B cell (primary cell): ENCODE measurements at places on chromosomes 4 and X.

DNA sequence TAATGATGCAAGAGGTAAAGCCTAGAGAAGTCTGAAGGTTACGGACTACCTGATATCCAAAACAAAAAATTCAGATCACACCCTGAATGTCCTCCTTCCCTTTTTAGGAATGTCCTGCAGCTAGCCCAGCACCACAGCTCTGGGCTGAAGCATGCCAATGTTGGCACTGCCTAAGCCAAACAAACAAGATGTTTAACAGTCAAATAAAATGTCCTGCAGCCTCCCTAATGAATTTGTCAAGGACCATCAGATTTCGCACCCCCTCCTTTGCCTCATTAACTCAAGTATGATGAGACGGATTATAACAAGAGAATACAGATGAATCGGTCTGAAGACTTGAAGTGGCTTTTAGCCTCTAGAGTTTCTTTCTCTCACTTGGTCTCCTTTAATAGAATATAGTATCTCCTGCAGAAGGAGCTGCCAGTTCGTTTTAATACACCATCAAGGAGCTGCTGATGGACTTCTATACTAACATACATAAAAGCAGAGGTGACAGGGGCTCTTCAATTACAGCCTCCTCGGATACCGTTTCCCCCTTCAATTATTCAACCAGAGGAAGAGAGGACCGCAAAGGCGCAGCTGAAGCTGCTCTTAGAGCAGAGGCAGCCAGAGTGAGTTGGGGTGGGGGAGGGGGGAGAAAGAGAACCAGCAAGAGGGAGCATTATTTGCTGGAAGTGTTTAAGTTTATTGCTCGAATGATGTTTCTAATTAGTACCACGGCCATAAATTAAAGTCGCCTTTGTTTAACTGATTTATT, 3.0 kb upstream of the MAB21L2 start:
- no peaks in the 10 kb centered on the region for H3K4me1 ChIP-seq

DNA sequence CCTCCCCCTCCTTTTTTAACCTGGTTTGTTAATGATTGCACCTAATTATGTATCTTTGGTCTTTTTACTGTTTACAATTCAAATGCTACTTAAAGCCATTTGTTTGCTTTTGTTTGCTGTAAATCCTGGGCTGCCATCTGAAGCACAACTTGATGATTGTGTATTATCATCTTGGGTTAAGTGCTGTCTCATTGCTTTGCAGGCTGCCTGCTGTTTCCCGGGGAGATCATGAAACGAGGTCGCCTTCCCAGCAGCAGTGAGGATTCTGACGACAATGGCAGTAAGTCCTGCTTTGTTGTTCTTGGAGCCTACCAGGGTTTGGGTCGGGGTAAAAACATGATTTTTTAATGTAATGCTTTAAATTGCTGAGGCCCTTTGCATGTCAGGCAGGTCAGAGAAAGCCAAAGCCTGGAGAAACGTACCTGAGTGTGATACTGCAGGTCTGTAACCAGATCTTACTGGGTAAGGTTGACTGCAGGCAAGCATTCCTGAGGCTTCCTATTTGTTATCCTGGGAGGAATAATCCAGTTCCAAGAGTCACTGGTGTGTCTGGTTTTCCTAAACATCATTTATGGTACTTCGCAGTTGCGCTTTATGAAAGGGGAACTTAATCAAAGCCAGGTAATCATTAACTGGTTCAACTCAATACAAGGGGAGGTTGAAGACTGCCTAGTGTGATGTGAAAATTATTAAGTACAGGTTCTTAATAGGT, 22.2 kb downstream of the JADE1 start:
- H3K27me3 ChIP-seq: no peaks in the 10 kb centered on the region
- H3K36me3 ChIP-seq: peaks cover 16% of the 10 kb centered on the region
- peaks cover 24% of the 10 kb centered on the region for H3K4me1 ChIP-seq
- no peak for DNase-seq

DNA sequence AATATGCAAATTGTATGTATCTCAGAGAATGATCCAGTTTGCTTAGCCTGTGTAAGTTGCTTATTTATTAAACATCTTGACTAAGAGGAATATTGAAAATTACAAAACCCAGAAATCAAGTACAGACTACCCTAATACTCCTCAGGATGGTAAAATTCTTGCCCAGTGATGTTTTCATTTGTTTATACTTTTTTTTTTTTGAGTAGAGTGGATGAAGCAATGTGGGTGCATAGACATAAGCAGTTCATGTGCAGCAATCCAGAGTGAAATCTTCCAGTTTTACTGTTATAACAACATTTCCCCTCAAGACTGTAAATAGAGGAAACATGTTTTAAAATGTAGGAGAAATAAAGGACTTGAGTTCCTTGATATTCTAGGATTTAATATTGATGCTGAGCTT, 4.7 kb downstream of the GLRB start:
- H3K36me3 ChIP-seq: no peaks in the 10 kb centered on the region
- H3K4me3 ChIP-seq: no peak overlapping the region
- no peaks in the 10 kb centered on the region for H3K4me1 ChIP-seq
- H3K27me3 ChIP-seq: no peaks in the 10 kb centered on the region
- no peak for DNase-seq

- no peaks in the 10 kb centered on the region for H3K27me3 ChIP-seq
- no peak for DNase-seq
- peaks cover 3% of the 10 kb centered on the region for H3K4me1 ChIP-seq
- no peak overlapping the region for H3K4me3 ChIP-seq
Measured at GRCh38 chr4:5923376-5923775, 30.5 kb upstream of the CRMP1 start.

DNA sequence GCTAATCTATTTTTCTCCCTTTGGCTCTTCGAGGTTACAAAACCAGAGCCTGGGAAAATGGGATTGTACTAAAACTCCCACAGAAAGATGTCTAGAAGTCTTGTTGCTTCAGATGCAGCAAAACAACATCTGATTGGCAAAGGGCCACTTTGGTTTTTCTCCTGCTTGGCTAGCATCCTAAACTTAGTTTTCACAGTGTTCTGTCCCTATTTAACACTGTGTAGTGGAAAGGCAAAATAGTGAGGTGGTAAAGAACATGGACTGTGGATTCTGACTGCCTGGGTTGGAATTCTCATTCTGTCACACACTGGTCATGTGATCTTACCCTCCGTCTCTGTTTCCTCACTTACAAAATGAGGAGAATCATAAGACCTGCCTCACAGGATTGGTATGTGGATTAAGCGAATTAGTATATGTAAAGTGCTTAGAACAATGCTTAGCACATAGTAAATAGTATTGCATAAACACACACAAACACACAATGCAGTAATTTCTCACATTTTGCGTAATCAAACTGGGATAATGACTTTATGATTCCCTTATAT, 23.5 kb downstream of the TIGD2 start:
- H3K4me1 ChIP-seq: no peaks in the 10 kb centered on the region
- H3K27me3 ChIP-seq: no peaks in the 10 kb centered on the region
- no peak overlapping the region for H3K27ac ChIP-seq
- no peak for DNase-seq
- H3K36me3 ChIP-seq: no peaks in the 10 kb centered on the region

DNA sequence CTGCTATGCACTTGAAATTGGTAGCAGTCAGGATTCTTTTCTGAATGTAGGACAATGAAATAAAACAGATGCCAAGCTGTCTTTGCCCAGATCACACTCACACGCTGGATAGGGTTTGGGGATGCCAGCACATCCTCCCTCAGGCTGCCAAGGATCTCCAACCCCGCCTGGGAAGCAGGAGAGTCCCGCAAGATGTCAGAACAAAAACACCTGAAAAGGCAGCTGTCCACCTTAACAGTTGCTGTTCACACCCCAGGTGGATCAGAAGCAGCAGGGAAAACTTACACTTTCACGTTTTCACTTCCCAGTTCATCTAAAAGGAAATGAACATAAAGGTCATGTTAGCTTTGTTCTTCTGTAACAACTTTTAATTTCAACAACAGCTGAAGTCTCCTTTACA, 35.7 kb downstream of the TMEM154 start:
- no peaks in the 10 kb centered on the region for H3K27me3 ChIP-seq
- H3K4me1 ChIP-seq: peaks cover 58% of the 10 kb centered on the region
- H3K27ac ChIP-seq: peak overlapping the region; percentile 88
- no peak overlapping the region for H3K4me3 ChIP-seq

DNA sequence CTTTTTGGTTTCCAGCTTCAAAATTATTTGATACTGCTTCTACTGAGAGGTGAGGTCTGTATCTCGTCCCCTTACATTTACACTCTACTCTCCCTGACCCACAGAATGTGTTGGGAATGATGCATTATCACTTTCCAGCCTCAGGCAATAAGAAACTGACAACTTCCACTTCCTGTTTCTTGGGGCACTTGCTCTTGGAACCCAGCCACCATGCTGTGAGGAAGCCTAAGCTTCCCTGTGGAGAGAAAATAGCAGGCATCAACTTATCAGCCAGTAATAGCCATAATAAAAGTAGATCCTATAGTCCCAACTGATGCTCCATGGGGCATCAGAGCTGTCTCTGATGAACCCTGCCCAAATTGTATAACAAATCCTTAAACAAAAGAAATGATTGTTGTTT, 32.6 kb downstream of the RELL1 start:
- no peaks in the 10 kb centered on the region for H3K4me1 ChIP-seq
- H3K27me3 ChIP-seq: no peaks in the 10 kb centered on the region
- no peak overlapping the region for H3K27ac ChIP-seq
- H3K36me3 ChIP-seq: no peaks in the 10 kb centered on the region
- DNase-seq: no peak

- DNase-seq: no peak
- no peaks in the 10 kb centered on the region for H3K4me1 ChIP-seq
- no peaks in the 10 kb centered on the region for H3K27me3 ChIP-seq
- no peaks in the 10 kb centered on the region for H3K36me3 ChIP-seq
- no peak overlapping the region for H3K27ac ChIP-seq
Measured at GRCh38 chrX:130719413-130719812, 183.6 kb downstream of the ENOX2 start.

- no peaks in the 10 kb centered on the region for H3K4me1 ChIP-seq
- no peaks in the 10 kb centered on the region for H3K27me3 ChIP-seq
- DNase-seq: no peak
- H3K4me3 ChIP-seq: no peak overlapping the region
- no peaks in the 10 kb centered on the region for H3K36me3 ChIP-seq
Measured at GRCh38 chr4:8319061-8319460, 49.5 kb downstream of the HTRA3 start.

DNA sequence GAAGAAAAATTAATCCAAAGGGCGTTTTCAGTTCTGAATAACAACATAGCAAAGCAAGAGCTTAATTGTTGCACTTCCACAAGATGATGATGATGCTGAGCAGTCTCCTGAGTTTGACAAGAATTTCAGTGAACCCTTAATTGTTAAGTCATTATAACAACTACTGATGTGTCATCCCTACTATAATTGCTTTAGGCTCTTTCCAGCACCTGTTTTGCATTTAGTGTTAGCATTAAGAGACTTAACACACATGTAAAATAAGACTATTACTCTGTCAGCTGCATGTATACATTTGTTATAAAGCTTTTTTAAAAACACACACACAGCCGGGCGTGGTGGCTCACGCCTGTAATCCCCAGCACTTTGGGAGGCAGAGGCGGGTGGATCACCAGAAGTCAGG, 37.9 kb upstream of the GALNT7 start:
- no peaks in the 10 kb centered on the region for H3K36me3 ChIP-seq
- no peak for DNase-seq
- no peak overlapping the region for H3K4me3 ChIP-seq
- no peaks in the 10 kb centered on the region for H3K27me3 ChIP-seq
- no peak overlapping the region for H3K27ac ChIP-seq

- no peak overlapping the region for H3K4me3 ChIP-seq
- H3K4me1 ChIP-seq: no peaks in the 10 kb centered on the region
- no peaks in the 10 kb centered on the region for H3K27me3 ChIP-seq
- no peak for DNase-seq
Measured at GRCh38 chr4:148025981-148026380, 294.1 kb downstream of the ARHGAP10 start.

DNA sequence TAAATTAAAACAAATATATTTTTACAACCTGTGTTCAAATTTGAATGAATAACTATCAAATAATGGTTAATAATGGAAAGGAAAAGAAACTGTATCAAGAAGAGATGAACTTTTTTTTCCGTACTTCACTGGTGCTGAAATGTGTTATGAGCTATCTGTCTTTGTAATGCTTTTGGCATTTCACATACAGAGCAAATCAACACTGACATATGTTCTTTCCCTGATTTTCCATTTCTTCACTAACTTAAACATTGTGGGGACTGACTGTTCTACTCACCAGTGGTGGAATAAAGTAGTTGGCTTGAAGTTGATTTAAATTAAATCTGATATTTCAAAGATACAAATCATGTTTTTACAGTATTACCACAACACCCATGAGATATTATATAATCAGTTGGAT, 304.0 kb upstream of the BMP3 start:
- H3K4me1 ChIP-seq: no peaks in the 10 kb centered on the region
- H3K27ac ChIP-seq: no peak overlapping the region
- DNase-seq: no peak
- no peak overlapping the region for H3K4me3 ChIP-seq
- H3K36me3 ChIP-seq: no peaks in the 10 kb centered on the region

DNA sequence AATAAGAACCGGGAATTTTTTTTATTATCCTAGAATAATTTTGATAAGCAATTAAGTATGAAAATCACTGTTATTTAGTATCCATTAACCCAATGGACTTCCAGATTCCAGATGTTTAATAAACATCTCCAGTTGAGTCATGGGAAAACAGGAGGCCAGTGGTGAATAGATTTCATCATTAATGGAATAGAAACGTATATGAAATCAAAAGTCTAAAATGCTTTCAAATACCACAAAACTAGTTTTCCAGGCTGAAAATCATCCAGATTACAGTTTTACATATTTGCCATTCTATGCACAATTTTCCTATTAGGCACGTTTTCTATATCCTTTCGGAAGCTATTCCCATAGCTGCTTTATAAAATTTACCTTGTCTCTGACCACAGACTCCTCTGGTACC, 35.0 kb downstream of the IRF2 start:
- H3K36me3 ChIP-seq: no peaks in the 10 kb centered on the region
- H3K27me3 ChIP-seq: no peaks in the 10 kb centered on the region
- no peak overlapping the region for H3K27ac ChIP-seq
- no peak overlapping the region for H3K4me3 ChIP-seq
- H3K4me1 ChIP-seq: peaks cover 48% of the 10 kb centered on the region

GRCh38 chrX:75673468-75673867, 111.6 kb downstream of the MAGEE2 start:
- no peaks in the 10 kb centered on the region for H3K4me1 ChIP-seq
- no peak overlapping the region for H3K4me3 ChIP-seq
- H3K36me3 ChIP-seq: no peaks in the 10 kb centered on the region
- DNase-seq: no peak
- no peak overlapping the region for H3K27ac ChIP-seq

GRCh38 chr4:85228264-85228663, 246.7 kb upstream of the ARHGAP24 start:
- DNase-seq: no peak
- H3K27ac ChIP-seq: no peak overlapping the region
- no peak overlapping the region for H3K4me3 ChIP-seq
- no peaks in the 10 kb centered on the region for H3K36me3 ChIP-seq
- no peaks in the 10 kb centered on the region for H3K4me1 ChIP-seq
- no peaks in the 10 kb centered on the region for H3K27me3 ChIP-seq

DNA sequence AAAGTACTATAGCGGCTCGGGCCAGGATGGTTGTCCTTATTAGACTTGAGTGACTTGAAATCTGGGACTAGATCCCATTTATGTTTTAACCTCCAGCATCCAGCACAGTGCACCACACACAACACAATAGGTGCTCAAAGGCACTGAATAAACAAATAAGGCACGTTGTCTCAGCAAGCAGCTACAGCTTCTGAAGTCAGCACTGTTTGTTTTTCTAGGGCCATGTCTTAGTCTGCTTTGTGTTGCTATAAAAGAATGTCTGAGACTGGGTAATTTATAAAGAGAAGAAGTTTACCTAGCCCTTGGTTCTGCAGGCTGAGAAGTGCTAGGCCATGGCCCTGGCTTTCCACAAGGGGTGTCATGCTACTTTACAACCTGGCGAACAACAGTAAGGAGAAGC, 102.1 kb upstream of the LNX1 start:
- no peak overlapping the region for H3K4me3 ChIP-seq
- H3K27me3 ChIP-seq: no peaks in the 10 kb centered on the region
- DNase-seq: no peak
- peaks cover 4% of the 10 kb centered on the region for H3K4me1 ChIP-seq
- no peak overlapping the region for H3K27ac ChIP-seq
